A375 (cell line): ENCODE measurements at places on chromosomes 3 and 15. TPM values are rescaled to one million over a fixed set of nuclear protein-coding genes. Genes with fewer than 3 reads are reported as not detected.

SLC6A11 gene
- total RNA-seq = 0.04 TPM in 1 of 2 replicates, not detected in the other

KIF9 gene
- total RNA-seq = 22.7 and 28.0 TPM in 2 replicates

CCDC54 gene
- not detected in 2 replicates for total RNA-seq

PCLAF gene
- 56.8 and 59.8 TPM in 2 replicates for total RNA-seq

PRR23E gene
- not detected in 2 replicates for total RNA-seq

STRA6 gene
- 44.3 and 45.8 TPM in 2 replicates for total RNA-seq

SMCO1 gene
- total RNA-seq = not detected in 2 replicates

CCR3 gene
- not detected in 2 replicates for total RNA-seq

ZPLD1 gene
- 0.21 TPM in 1 of 2 replicates, not detected in the other for total RNA-seq
